ENCODE measurements at places on chromosomes 7 and 10. TPM values are rescaled to one million over a fixed set of nuclear protein-coding genes. Genes with fewer than 3 reads are reported as not detected.
A peak's percentile ranks its signal among the peaks of the same experiment; 100 is the strongest.

DNA sequence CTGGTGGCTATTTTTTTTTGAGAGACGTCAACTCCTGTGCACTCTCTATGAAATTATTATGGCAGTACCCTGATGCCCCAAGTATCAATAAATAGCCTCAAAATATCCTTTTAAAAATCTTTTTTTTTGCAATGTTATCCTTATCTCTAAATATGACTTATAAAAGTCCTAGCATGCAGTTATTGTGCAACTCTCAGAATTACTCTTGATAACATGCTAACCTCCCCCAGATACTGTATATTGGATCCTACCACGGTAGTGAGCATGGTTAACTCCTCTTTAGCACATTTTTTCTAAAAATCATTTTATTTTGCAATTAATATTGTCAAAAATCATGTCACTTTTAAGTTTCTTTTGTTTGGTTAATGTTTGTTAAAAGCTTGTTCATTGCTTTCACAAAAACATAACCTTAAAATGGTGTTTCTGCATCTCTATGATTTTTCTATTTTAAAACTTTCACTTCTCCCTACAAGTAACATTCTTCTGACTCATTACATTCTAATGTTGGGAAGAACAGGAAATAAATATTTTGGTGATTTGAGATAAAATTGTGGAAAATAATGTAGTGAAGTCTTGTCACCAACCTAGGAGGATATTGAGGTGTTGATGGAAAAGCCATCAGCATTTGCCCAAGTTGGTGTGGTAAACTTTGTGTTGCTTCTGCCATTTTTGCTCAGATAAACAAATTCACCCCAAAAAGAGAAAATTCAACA lies 42.1 kb upstream of the ADRA2A start:
- H3K4me3 ChIP-seq, result peak overlapping the region; percentile 43
- H3K4me1 ChIP-seq, result peaks cover 19% of the 10 kb centered on the region
- peaks cover 13% of the 10 kb centered on the region for H3K36me3 ChIP-seq
- H3K27ac ChIP-seq, result peak overlapping the region; percentile 30
- peak; percentile 51 for DNase-seq
- no peaks in the 10 kb centered on the region for H3K27me3 ChIP-seq

GRCh38 chr7:115558161-115558560 lies 472.4 kb downstream of the TFEC start:
- H3K4me1 ChIP-seq, result peaks cover 42% of the 10 kb centered on the region
- no peaks in the 10 kb centered on the region for H3K27me3 ChIP-seq
- no peaks in the 10 kb centered on the region for H3K36me3 ChIP-seq

The NUTM2E gene
- not detected for total RNA-seq

DNA sequence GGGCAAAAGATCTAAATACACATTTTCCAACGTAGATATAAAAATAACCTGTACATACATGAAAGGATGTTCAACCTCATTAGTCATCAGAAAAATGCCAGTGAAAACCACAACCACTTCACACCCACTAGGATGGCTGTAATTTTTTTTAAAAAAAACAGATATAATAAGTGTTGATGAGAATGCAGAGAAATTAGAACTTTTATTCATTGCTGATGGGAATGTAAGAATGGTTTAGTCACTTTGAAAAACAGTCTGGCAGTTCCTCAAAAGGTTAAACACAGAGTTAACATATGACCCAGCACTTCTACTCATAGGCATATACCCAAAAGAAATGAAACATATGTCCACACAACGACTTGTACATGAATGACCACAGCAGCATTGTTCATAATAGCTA lies 32.3 kb upstream of the PRKCQ start:
- H3K27me3 ChIP-seq, result no peaks in the 10 kb centered on the region
- no peaks in the 10 kb centered on the region for H3K36me3 ChIP-seq
- no peaks in the 10 kb centered on the region for H3K4me1 ChIP-seq
- H3K27ac ChIP-seq, result no peak overlapping the region
- no peak for DNase-seq
- H3K4me3 ChIP-seq, result no peak overlapping the region

The NRBF2 gene
- 31.8 TPM for total RNA-seq

- no peak overlapping the region for H3K4me3 ChIP-seq
- H3K27ac ChIP-seq, result no peak overlapping the region
- no peak for DNase-seq
- no peaks in the 10 kb centered on the region for H3K36me3 ChIP-seq
These were observed 268.9 kb upstream of the KLF6 start for GRCh38 chr10:4053940-4054339.

GRCh38 chr7:150404805-150405583 lies 25.9 kb downstream of the ZNF775 start:
- H3K27ac ChIP-seq, result peak overlapping the region; percentile 60
- H3K4me1 ChIP-seq, result peaks cover 21% of the 10 kb centered on the region
- H3K4me3 ChIP-seq, result peak overlapping the region; percentile 82
- H3K27me3 ChIP-seq, result no peaks in the 10 kb centered on the region

The SLC26A5 gene
- total RNA-seq, result not detected

GRCh38 chr7:17991866-17992648 lies 35.6 kb downstream of the PRPS1L1 start:
- peaks cover 4% of the 10 kb centered on the region for H3K4me1 ChIP-seq
- H3K36me3 ChIP-seq, result no peaks in the 10 kb centered on the region
- H3K27ac ChIP-seq, result no peak overlapping the region
- H3K4me3 ChIP-seq, result no peak overlapping the region

The LIPF gene
- not detected for total RNA-seq

- no peak overlapping the region for H3K27ac ChIP-seq
- H3K27me3 ChIP-seq, result no peaks in the 10 kb centered on the region
- no peaks in the 10 kb centered on the region for H3K36me3 ChIP-seq
- H3K4me1 ChIP-seq, result no peaks in the 10 kb centered on the region
- H3K4me3 ChIP-seq, result no peak overlapping the region
- DNase-seq, result no peak
These were observed 42.0 kb upstream of the SLC13A1 start for GRCh38 chr7:123241809-123242208.

The RELN gene
- total RNA-seq, result 0.97 TPM

GRCh38 chr7:102273749-102274712 lies 12.6 kb upstream of the SH2B2 start:
- H3K4me1 ChIP-seq, result peaks cover 7% of the 10 kb centered on the region
- DNase-seq, result peak; percentile 54
- no peaks in the 10 kb centered on the region for H3K27me3 ChIP-seq
- H3K4me3 ChIP-seq, result no peak overlapping the region
- H3K36me3 ChIP-seq, result no peaks in the 10 kb centered on the region
- H3K27ac ChIP-seq, result no peak overlapping the region

- H3K27me3 ChIP-seq, result no peaks in the 10 kb centered on the region
- no peak overlapping the region for H3K4me3 ChIP-seq
- DNase-seq, result no peak
- H3K27ac ChIP-seq, result peak overlapping the region; percentile 67
- no peaks in the 10 kb centered on the region for H3K36me3 ChIP-seq
These were observed 128.3 kb downstream of the PRPF18 start for GRCh38 chr10:13715100-13715499.

Data from GM23248 (cell line).